ENCODE measurements at places on chromosomes 6 and 20.

DNA sequence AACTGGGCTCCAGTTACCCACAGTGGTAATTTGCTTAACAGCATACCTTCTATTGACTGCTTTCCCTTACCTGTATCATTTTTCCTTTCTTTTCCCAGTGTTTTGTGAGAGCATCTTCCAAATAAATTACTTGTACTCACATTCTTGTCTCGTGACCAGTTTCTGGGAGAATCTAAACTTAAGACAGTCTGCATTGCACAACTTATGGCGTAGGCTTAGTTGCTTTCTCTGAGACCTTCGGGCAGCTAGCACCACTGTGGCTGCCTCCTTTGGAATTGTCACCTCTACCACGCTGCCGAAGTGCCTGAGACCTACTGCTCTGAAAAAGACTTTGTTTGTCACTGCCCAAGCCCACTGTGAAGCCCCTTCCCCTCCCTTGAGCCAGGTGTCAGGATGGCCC, 188.1 kb upstream of the BMP2 start:
- no peak for DNase-seq

DNA sequence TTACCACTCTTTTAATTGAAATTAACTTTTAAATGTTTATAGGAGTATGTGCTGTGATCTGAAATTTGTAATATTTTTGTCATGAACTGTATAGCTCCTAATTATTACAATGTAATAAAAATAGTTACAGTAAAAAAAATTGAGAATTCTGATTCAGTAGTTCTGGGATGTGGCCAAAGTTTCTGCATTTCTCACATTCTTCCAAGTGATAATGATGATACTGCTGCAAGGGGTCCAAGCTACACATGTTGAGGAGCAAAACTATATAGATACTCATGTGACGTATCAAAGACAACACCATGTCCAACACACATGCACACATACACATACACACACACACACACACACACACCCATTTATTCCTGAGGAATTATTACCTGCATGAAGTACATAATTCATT, 71.0 kb upstream of the FAM83B start:
- DNase-seq, result no peak

DNA sequence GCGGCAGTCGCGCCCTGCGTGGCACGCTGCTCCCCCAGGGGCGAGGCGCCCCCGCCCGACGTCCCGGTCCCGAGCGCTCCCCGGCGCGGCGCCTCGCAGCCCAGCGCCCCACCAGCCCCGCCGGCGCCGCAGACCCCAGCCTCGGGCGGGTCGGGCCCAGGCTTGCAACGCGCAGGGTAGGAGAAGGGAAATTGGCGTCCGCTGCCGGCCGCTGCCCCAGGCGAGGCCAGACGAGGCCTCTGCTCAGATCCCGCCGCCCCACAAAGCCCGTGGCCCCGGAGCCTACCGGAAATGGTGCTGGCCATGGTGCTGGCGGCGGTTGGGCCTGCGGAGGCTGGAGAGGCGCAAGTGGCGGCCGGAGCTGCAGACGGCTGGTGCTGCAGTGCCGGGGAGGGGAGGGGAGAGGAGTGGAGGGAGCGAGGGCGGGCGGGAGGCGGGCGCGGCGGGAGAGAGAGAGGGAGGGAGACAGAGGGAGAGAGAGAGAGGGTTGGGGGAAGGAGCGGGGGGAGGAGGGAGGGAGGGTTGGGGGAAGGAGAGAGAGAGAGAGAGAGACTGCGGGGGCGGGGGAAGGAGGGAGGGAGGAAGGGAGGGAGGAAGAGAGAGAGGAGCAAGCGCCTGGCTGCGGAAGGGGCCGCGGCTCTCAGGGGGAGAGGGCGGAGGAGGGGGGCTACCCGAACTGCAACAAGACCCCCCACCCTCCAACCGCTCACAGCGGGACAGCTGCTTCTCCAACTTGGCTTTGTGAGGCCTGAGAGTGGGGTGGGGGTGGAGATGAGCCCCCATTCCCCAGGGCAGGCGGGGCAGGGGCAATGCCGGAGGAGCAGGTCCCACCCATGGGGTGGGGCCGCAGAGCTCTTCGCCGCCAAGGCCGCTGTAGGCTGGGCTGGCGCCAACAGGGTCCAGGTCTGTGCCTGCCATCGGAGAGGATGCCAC, at the start of gene STMN3:
TSS of gene STMN3 (minus strand) at position 384 of the 933 bp plus-strand sequence. CDS start at position 305, 79 bp downstream.
- peak; percentile 27 for DNase-seq

GRCh38 chr6:43123461-43124314, 47.4 kb upstream of the SRF start:
- no peak for DNase-seq

DNA sequence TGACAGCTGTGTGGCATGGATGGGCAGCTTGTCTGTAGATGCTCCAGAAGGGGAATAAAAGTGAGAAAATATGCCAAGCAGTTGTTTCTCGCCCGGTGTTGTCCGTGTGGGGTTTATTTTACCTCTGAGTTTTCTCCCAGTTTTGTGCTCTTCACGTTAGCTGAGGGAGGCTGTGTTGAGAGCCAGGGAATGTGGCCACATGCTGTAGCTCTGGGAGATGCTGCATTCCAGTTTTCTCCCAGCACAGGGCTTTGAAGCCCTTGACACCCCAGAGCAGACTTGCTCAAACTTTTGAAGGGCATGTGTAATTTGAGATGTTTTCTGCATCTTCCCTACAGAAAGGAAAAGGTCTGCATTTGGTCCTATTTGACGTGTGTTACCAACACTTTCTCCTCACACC, 67.7 kb downstream of the RREB1 start:
- DNase-seq, result no peak

- no peak for DNase-seq
Observed at GRCh38 chr6:24397631-24398030, 5.1 kb upstream of the MRS2 start.

Measured in stimulated activated CD4-positive, alpha-beta T cell treated with anti-CD3 and anti-CD28 coated beads, Interleukin-1b, Interleukin-23, amount 100 ng/mL, for 1 hour (primary cell).